ENCODE measurements at places on chromosomes 4 and X.

- no peak for DNase-seq
Observed at GRCh38 chrX:39859991-39860861, 237.5 kb downstream of the BCOR start.

DNA sequence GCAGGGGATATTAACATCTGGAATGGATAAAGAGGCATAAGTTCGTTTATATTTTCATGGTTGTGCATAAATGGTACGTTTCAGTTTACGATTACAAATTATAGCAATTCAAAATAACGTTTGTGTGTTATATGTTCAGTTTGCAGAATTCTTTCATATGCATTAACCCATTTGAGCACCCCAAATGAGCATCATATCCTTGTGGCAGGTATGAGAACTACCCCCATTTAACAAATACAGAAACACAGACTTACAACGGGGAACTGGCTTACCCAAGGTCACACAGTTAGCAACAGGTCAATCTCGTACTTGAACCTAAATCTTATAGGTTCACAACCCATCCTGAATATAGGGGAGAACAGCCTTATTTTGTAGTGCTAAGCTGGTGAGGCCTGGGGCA is 33.1 kb downstream of the EDNRA start:
- no peak for DNase-seq

GRCh38 chrX:72479324-72480274 is 93.0 kb downstream of the HDAC8 start:
- no peak for DNase-seq

GRCh38 chrX:78329486-78329885 is 2.1 kb upstream of the CYSLTR1 start:
- DNase-seq = no peak
